ENCODE measurements at places on chromosomes 7 and 10.

DNA sequence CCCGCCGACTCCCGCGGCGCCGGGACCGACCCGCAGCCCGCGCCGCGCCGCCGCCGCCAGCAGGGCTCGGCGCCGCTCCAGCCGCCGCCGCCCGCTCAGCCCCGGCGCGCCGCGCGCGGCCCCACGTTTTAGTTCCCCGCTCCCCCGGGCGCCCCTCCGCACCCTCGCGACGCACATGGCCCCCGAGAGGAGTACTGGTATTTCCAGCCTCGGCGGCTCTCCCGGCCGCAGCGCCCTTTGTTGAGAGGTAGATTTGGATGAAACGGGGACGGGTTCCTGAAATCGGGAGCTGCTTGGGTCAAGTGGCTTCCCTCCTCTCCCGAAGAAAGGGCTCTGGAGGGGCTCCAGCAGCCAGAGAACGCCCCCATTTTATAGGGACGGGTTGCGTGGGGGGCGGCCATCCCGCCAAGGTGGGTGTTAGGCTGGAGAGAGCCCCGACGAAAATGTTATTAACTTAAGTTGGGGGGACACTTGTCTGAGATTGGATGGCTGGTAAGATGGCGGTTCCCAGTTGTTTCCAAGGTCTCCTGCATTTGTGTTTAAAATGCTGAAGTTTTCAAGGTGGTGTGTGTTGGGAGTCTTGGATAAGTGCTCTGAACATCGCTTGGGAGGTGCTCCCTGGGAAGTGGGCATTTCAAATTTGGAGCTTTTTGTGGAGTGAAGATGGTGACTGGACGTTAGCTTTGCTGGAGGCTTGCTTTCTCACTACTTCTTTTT is 1.2 kb downstream of the BMI1 start:
- DNase-seq = no peak

DNA sequence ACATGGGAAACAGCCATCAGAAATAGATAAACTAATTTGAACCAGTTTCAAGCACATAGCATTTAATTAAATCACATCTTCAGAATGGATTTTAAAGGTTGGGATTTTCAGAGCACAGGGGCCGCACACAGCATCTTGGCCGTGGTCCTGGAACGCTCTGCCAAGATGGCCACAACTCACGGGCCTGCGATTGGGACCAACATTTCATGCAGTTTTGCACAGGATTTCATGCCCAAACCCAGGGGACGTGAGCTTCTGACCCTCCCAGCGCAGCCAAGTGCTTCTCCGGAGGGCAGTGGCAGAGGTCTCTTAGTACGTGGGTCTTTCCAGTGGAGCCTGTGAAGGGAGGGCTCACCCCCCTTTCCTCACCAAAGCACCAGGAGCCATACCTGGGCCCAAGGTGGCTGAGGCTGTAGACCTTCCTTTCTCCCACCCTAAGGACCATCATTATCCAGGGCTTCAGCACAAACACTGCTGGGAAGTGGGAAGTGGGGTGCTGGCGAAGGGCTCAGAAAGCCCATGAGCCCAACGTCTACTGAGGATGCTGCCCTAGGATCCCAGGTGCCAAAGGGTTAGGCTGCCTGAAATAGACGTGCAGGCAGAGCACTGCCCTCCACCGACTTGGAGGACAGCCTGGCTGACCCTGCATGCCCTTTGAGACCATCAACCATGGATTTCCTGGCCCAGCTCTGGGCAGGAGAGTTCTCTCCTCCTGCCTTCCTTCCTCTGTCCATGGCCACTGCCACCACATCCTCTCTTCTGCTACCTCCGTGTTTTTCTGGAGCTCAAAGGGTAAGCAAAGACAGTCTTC is 611.2 kb upstream of the MGMT start:
- no peak for DNase-seq

GRCh38 chr10:126239844-126240243 is 148.4 kb downstream of the ADAM12 start:
- DNase-seq = no peak

DNA sequence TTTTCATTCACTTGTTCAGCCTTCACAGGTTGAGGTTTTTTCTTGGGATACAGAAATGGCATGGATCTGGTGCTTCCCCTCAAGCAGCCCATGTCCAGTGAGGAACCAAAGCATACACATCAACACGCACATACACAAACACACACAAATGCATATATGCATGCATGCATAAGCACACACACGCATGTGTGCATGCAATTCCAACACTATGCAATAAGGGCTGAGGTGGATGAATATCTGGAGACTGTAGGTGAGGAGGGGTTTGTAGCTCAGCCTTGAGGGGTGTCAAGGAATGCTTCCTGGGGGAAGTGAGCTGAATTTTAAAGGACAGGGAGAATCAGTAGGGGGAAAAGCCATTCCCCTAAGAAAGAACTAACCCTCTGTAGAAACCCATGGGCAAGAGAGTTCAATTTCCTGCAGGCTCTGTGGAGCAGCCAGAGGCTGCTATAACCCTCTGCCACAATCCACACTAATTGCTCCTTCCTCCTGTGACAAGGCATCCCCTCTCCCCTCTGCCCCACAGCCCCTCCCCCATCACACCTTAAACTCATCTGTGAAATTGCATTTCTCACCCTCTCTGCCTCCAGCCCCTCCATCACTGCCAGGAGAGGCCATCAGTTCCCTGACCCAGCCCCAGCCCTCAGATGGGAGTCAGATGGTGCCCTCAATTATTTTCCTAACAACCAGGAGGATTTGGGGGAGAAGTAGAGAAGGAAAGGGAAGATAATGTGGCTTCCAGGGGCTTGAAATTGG is 316.4 kb downstream of the RPS24 start:
- DNase-seq = no peak

- no peak for DNase-seq
These were observed 19.9 kb downstream of the TCAF1 start for GRCh38 chr7:143882020-143882603.

- no peak for DNase-seq
These were observed 216.5 kb downstream of the RAB11FIP2 start for GRCh38 chr10:117830205-117830604.

GRCh38 chr10:120328647-120329046 is 128.4 kb upstream of the PLPP4 start:
- no peak for DNase-seq

GRCh38 chr7:128941946-128942526 is 4.3 kb downstream of the IRF5 start:
- DNase-seq = no peak

DNA sequence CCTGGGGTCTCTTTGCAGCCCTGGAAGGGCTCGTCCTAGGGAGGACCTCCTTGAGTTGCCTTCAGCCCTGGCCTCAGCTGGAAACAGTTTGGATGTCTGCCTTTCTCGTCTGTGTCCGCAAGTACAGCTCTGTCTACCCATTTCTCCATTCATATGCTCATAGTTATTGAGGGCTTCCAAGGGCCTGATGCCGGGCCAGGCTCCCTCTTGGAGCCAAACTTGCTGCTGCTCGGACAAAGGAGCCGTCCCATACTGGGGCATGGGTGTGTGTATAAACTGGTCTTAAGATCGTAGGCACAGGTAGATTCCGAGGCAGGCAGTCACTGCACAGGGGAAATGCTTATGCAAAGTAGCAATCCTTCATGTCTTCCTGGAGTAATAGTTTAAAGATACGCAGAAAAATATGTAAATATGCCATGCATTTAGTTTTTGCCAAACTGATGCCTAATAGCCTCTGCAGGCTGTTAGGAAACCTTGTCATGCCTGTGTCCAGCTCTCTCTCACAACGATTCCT is 117.0 kb upstream of the BTBD16 start:
- no peak for DNase-seq

DNA sequence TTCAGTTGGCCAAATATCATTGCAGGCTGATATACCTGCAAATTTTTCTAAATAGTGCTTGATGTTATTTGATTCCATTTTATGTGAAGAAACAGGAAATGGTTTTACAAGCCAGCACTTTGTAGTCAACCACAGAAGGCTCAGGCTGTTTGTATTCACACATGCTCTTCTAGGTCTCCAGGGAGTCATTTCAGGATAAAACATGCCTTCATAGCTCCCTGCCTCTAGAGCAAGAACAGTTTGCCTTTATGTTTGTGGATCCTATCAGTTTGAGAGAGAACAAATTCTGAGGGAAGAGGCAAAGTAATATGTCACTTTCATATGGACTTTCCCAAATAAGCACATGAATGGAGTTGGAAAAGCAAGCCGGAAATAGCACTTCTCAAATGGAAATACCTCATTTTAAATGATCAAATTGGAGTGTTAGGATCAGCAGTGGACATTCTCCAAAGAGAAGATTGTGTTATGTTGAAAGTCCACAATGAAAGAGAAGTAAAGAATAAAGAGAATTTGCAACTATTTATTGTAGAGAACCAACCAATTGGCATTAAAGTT is 277.6 kb downstream of the KCND2 start:
- DNase-seq = no peak

GRCh38 chr10:104090611-104091010 is 4.9 kb upstream of the COL17A1 start:
- DNase-seq = no peak

- DNase-seq = no peak
These were observed 94.2 kb upstream of the SLC25A13 start for GRCh38 chr7:96416116-96416515.

GRCh38 chr10:96830511-96831199 is 1.4 kb upstream of the LCOR start:
- peak; percentile 54 for DNase-seq

GRCh38 chr10:59754951-59755350 is 1.7 kb upstream of the MRLN start:
- DNase-seq = no peak

DNA sequence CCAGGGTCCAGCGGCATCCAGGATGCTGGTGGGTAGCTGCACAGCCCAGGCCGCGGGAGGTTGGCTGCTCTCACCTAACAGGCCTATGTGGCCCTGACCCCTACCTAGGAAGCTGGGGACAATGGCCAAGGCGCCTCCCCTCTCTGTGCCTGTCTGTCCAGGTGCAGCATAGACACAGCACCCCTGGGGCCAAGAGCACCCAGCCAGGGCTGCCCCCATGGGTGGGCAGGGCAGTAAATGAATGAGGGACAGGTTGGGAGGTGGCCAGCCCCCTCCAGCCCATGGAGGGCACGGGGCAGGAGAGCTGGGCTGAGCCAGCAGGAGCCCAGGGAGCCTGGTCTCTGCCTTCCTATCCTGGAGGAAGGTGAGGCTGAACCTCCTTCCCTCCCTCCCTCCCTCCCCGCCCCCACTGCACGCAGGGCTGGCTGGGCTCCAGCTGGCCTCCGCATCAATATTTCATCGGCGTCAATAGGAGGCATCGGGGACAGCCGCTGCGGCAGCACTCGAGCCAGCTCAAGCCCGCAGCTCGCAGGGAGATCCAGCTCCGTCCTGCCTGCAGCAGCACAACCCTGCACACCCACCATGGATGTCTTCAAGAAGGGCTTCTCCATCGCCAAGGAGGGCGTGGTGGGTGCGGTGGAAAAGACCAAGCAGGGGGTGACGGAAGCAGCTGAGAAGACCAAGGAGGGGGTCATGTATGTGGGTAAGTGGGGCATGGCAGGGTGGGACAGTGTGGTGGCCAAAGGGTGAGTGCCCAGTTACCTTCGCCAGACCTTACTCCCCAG is at the start of gene SNCG:
SNCG (plus strand) TSS at position 484 of the 785 bp plus-strand sequence; CDS start at position 583, 99 bp downstream.
- DNase-seq = no peak

- DNase-seq = peak; percentile 77
These were observed 34.0 kb downstream of the C7orf25 start for GRCh38 chr7:42877862-42878261.

DNA sequence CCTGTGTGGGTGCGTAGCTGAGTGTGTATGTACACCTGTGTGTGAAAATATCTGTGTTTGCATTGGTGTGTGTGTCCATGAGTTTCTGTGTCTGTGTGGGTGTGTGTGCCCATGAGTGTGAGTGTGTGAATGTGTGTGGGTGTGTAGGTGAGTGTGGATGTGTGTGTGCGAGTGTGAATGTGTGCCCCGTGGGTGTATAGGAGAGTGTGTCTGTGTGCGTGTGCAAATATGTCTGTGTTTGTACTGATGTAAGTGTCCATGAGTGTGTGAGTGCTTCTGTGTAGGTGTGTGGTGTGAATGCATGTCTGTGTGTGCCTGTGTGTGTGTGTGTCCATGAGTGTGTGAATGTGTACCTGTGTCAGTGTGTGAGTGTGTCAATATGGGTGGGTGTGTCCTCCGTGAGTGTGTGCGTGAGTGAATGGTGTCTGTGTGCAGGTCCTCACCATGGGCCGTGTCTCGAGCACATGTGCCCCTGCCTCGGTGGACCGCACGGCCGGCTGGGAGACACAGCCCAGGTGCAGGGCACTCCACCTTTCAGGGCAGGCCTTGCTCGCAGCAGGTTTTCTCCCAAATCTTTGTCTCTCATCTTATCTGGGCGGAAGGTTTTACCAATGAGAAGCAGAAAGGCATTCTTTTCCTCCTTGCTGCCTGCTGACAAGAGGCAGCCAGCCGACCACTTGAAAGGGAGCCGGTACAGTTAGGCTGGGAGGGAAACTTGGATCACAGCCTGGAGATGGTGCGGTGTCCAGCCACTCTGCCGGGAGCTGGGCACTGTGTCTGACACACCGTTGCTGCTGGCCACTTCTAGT is 107.1 kb upstream of the FAM20C start:
- DNase-seq = no peak

- no peak for DNase-seq
These were observed 196.6 kb upstream of the GALNT17 start for GRCh38 chr7:70935311-70935710.

All from MV-4-11 (cell line).